ENCODE measurements at places on chromosomes 7 and 10.

- no peak for DNase-seq
Observed at GRCh38 chr10:132537684-132538001, at the start of gene INPP5A. Gene INPP5A (plus strand): TSS chr10:132537787. CDS start chr10:132538097, 310 bp downstream.

GRCh38 chr10:20004087-20004523 lies 187.9 kb downstream of the PLXDC2 start:
- DNase-seq: no peak

DNA sequence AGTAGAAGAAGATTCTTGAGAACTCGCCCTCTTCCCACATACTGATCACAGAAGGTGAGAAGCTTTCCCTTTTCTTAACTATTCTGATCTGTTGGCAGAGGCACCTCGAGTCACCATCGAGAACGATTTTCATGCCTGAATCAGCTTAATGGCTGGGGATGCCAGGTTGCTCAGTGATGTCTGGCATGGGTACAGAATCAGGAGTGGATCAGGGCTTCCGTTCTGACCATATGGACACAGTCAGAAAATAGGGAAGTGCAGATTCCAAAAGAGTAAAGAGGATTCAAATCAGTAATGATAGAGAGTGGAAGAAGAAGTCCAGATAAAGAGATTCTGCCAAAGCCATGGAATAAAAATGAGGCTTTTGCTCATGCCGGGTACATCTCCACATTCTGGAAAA lies 52.0 kb upstream of the GRB10 start:
- no peak for DNase-seq

DNA sequence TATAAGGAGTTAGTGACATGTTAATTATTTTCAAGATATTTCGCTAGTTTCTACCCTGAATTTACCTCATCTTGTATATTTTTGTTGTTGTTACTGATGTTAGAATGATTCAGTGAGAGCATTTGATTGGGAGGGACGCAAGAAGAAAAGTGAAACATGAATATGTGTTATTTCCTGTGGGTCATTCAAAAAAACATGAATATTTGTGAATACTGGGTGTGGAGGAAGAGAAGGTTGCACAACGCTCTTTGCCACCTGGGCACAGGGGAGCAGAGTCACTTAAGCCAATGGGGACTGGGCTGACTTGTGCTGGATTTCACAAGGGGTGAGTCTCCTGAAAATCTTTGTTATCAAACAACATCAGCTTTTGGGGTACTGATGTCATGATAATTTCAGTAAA lies 39.5 kb downstream of the AGK start:
- DNase-seq: no peak

- no peak for DNase-seq
Observed at GRCh38 chr10:75293446-75293820, 57.7 kb upstream of the COMTD1 start.

DNA sequence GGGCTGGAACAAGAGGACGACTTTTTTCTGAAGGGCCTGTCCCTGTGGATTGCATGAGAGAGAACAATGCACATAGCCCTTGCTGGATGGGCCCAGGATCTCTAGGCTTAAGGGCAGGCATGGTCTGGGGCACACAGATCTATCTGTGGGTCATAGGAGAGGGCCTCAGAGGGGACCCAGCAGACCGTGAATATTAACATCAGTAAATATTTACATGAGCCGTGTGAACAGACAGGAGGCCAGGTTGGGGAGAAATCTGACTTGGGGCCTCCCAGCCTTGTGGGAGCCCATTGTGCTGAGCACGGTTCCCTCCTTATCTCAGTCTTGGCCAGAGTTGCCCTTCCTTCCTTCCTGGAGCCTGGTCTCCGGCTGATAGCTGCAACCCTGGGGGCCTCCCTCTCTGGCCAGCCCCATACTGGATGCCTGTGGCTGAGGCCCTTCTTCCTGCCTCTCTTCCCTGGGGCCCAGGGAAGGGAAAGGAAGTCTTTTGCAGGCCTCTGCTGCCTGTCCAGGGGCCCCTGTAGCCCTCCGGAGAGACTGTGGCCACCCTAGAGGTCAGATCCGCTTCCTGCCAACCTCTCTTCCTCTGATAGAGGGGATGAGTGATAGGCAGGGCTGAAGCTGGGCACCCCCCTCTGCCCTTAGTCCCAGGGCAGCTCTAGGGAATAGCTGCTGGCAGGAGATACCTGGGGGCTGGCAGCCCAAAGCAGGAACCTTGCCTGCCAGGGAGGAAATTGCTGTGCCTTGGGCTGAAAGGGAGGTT lies 44.5 kb upstream of the TRIM8 start:
- no peak for DNase-seq

GRCh38 chr7:147332988-147333387 lies 1216.4 kb downstream of the CNTNAP2 start:
- no peak for DNase-seq

DNA sequence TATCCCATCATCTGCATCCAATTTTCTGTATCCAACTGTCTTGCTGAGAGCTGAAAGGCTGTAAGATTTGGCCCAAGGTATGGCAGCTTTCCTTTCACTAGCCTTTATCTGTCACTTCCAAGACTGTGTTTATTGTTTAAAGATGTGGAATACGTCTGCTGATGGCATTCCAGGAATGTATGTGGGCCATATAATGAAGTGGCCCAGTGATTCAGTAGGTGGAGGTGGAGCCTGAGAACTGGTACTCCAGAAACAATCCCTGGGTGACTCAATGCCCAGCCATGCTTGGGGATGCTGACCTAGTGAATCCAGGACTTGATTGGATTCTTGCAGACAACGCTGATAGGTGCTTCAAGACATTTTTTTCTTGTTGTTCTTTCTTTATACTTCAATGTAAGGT lies 13.5 kb downstream of the NEUROD6 start:
- DNase-seq: no peak

DNA sequence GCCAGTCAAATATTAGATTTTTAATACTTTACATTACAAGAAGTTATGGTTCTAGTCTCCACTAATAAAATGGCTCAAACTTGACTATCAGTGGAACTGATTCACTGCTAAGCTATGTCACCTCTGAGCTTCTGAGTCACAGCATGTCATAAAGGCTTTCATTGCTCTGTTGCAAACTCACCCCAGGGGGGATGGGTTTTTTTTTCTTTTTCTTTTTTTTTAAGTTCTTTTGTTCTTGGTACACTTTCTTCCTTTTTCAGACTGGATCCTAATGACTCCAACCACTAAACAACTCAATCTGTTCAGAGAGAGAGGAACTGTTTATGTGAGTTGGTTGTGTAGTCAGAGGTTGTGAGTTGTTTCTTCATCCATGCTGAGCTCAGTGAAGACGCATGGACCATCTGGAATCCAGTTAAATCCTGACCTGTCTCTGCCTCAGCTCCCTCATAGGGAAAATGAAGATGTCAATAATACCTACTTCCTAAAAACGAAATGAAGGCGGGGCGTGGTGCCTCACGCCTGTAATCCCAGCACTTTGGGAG lies 11.0 kb downstream of the MYOF start:
- no peak for DNase-seq

- DNase-seq: no peak
Observed at GRCh38 chr10:125661941-125662515, 20.9 kb downstream of the TEX36 start.

DNA sequence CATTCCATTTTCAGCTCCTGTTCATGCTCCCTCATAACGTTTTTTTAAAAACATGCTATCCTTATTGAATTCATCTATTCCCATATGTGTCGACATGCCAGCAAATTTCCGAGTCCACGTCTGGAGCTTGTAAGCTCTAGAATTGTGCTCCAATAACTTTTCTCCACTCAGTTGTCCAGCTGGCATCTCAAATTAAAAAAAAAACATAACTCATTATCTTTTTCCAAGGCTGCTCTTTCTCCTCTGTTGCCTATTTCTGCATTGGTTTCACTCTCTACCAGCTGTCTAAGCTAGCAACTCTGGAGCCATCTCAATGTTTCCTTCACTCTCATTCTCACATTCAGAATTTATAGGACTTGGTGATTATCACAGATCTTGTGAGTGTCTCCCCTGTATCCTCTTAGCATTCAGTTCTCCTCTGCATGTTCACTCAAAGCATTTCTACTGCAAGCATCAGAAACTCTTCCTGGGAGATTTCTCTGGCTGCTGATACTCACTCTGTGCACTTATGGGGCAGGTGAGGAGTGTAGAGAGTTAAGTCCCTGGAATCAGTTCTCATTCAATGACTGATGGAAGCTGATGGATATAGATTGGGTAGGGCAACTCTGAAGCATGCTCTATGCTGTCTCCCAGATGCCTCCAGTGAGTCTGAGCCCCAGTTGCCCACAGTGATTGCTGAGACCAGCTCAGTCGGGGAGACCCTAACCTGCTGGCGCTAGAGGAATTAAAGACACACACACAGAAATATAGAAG lies 6.7 kb upstream of the DLD start:
- DNase-seq: no peak

GRCh38 chr10:32970910-32971309 lies 12.9 kb upstream of the ITGB1 start:
- no peak for DNase-seq

DNA sequence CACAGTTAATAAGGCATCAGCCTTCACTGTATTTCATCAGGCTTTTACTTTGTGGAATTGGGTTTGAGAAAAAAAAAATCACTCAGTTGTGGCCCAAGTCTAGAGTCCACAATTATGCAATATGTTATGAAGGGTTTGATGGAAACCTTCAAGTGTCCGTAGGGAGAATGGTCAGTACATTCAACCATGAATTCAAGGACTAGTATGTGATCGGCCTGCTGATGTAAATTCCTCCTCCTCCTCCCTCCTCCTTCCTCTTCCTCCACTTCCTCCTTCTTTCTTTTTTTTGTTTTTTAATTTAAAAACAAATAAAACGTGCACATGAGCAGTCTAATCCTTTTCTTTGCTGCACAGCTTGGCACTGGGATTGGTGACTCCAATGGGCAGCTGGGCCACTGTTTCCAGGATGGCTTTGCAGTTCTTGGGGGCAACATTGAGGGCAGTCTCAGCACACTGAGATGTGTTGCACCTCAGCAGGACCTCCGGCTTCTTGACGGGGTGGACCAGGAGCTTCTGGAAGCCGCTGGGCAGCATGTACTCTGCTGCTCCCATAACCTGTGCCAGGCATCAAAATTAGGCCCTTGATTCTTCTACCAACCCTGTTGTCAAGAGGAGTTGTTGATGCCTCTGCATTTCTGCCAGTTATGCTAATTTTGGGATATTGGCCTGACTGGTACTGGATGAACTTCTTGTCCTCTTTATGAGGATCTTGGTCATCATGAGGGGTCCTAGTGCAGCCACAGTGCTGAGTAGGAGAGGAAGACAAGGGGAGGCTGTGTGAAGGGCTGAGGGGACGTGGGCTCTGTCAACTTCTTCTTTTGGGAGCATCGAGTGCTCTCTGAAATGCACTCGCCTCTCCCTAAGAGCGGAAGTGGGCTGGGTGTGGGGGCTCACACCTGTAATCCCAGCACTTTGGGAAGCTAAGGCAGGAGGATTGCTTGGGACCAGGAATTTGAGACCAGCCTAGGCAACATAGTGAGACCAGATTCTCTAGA lies 9.3 kb upstream of the IL2RA start:
- DNase-seq: no peak

GRCh38 chr10:100006243-100006886 lies 3.4 kb downstream of the DNMBP start:
- DNase-seq: no peak

DNA sequence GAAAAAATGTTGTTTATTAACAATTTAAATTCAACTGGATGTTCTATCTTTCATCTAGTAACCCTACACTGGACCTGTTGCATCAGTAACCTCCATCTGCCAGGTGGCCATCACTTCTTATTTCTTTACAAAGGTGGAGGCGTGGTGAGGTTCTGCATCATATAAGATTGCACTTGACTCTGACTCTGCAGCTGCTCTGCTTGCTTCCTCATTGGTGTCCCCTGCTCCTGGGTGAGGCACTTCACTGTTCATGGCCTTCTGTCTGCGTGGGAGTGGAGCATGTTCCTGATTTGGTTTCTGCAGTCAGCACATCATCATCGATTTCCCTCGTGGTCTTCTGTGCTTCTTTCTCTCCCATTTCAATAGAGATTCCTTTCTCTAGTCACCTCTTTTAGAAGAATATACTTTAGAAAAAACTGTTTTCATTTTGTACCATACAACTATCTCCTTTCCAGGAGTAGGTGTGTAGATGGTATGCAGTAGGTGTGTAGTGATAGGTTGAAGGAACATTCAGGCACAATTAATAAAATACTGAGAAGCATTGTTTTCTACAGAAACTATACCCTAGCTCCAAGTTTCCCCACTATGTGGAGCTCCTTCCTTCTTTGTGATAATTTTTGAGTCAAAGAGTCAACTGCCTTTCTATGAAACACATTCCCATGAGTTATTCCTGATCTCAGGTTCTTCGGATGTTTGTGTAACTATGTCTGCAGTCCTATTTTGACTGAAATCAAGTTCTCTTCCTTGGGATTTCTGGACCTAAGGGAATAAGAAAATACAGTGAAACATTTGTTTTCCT lies 231.7 kb upstream of the CNTNAP2 start:
- no peak for DNase-seq

- no peak for DNase-seq
Observed at GRCh38 chr10:78972160-78972946, 96.4 kb upstream of the ZMIZ1 start.
